IMR-90 (cell line): ENCODE measurements at places on chromosomes 5 and 9. TPM values are rescaled to one million over a fixed set of nuclear protein-coding genes. Genes with fewer than 3 reads are reported as not detected.

The DIRAS2 gene
- polyA plus RNA-seq, result not detected in 2 replicates

The NSG2 gene
- not detected in 2 replicates for polyA plus RNA-seq

The MEIKIN gene
- polyA plus RNA-seq, result not detected in 2 replicates

The MOB3B gene
- 0.02 and 0.03 TPM in 2 replicates for polyA plus RNA-seq

The ZFP37 gene
- 0.75 and 0.84 TPM in 2 replicates for polyA plus RNA-seq

The FAM163B gene
- polyA plus RNA-seq, result not detected in 2 replicates

The ST8SIA4 gene
- polyA plus RNA-seq, result 0.01 and 0.02 TPM in 2 replicates

The RFESD gene
- 1.0 and 1.5 TPM in 2 replicates for polyA plus RNA-seq

The OR1Q1 gene
- not detected in 2 replicates for polyA plus RNA-seq

The CKMT2 gene
- polyA plus RNA-seq, result 0.21 and 0.36 TPM in 2 replicates

The PROB1 gene
- polyA plus RNA-seq, result 0.36 and 0.38 TPM in 2 replicates

The CCDC171 gene
- 0.33 and 0.63 TPM in 2 replicates for polyA plus RNA-seq

The MELK gene
- 17.8 and 20.8 TPM in 2 replicates for polyA plus RNA-seq

The LTC4S gene
- polyA plus RNA-seq, result 0.72 and 1.9 TPM in 2 replicates

The PRR7 gene
- 10.1 and 13.6 TPM in 2 replicates for polyA plus RNA-seq

The GABRA6 gene
- polyA plus RNA-seq, result not detected in 2 replicates

The PDGFRB gene
- polyA plus RNA-seq, result 122 and 124 TPM in 2 replicates

The ANKRD20A1 gene
- polyA plus RNA-seq, result 0.22 TPM in 1 of 2 replicates, not detected in the other

The HNRNPAB gene
- polyA plus RNA-seq, result 122 and 128 TPM in 2 replicates

The DDX4 gene
- polyA plus RNA-seq, result not detected in 2 replicates

The C9orf50 gene
- polyA plus RNA-seq, result 0.09 and 0.20 TPM in 2 replicates

The SOHLH1 gene
- not detected in 2 replicates for polyA plus RNA-seq

The SPATA31A3 gene
- polyA plus RNA-seq, result not detected in 2 replicates

The DND1 gene
- polyA plus RNA-seq, result 0.63 and 0.67 TPM in 2 replicates

The PCDHGB7 gene
- 7.4 and 8.1 TPM in 2 replicates for polyA plus RNA-seq

The GFRA3 gene
- polyA plus RNA-seq, result not detected in 2 replicates

The SLCO6A1 gene
- polyA plus RNA-seq, result not detected in 2 replicates

The RFX3 gene
- polyA plus RNA-seq, result 0.95 and 1.7 TPM in 2 replicates

The SLC25A48 gene
- polyA plus RNA-seq, result not detected in 2 replicates

The PCA3 gene
- not detected in 2 replicates for polyA plus RNA-seq

The LCN9 gene
- polyA plus RNA-seq, result not detected in 2 replicates

The SLF1 gene
- polyA plus RNA-seq, result 1.7 and 1.9 TPM in 2 replicates

The IL13 gene
- not detected in 2 replicates for polyA plus RNA-seq

The ANKRD34B gene
- not detected in 2 replicates for polyA plus RNA-seq

The PCDHA10 gene
- 0.02 TPM in 1 of 2 replicates, not detected in the other for polyA plus RNA-seq

The PCSK5 gene
- polyA plus RNA-seq, result 1.3 and 1.5 TPM in 2 replicates

The WDR38 gene
- not detected in 2 replicates for polyA plus RNA-seq

The NEUROG1 gene
- polyA plus RNA-seq, result not detected in 2 replicates

The RANBP6 gene
- 6.1 and 7.5 TPM in 2 replicates for polyA plus RNA-seq

The GABBR2 gene
- polyA plus RNA-seq, result 14.2 and 15.4 TPM in 2 replicates

The MCTP1 gene
- polyA plus RNA-seq, result 0.07 and 0.21 TPM in 2 replicates

The TPPP gene
- 0.06 and 0.07 TPM in 2 replicates for polyA plus RNA-seq

The VCAN gene
- 45.3 and 47.5 TPM in 2 replicates for polyA plus RNA-seq

The DNAJA1 gene
- 103 and 118 TPM in 2 replicates for polyA plus RNA-seq

The ITGA1 gene
- 17.5 and 22.3 TPM in 2 replicates for polyA plus RNA-seq

The SH3GL2 gene
- polyA plus RNA-seq, result 0.05 TPM in 1 of 2 replicates, not detected in the other

The GABRA1 gene
- polyA plus RNA-seq, result not detected in 2 replicates

The OR1J2 gene
- not detected in 2 replicates for polyA plus RNA-seq
